Activated CD8-positive, alpha-beta T cell treated with anti-CD3 and anti-CD28 coated beads, Interleukin-2, amount 10 ng/mL, durations not matched to agents 7 days and 5 days (primary cell): ENCODE measurements at places on chromosomes 7 and 10.

- H3K4me3 ChIP-seq, result peak overlapping the region; percentile 80
- H3K27ac ChIP-seq, result peak overlapping the region; percentile 91
- H3K27me3 ChIP-seq, result peaks cover 6% of the 10 kb centered on the region
- H3K4me1 ChIP-seq, result peaks cover 30% of the 10 kb centered on the region
- DNase-seq, result no peak
Observed at GRCh38 chr7:32893207-32893524, 1.6 kb upstream of the KBTBD2 start.

GRCh38 chr10:12051241-12051640 lies 8.6 kb upstream of the UPF2 start:
- H3K4me1 ChIP-seq, result peaks cover 7% of the 10 kb centered on the region
- no peaks in the 10 kb centered on the region for H3K36me3 ChIP-seq
- H3K4me3 ChIP-seq, result no peak overlapping the region
- no peak for DNase-seq
- no peak overlapping the region for H3K27ac ChIP-seq

- no peak overlapping the region for H3K27ac ChIP-seq
- H3K4me3 ChIP-seq, result no peak overlapping the region
- H3K27me3 ChIP-seq, result no peaks in the 10 kb centered on the region
- peaks cover 53% of the 10 kb centered on the region for H3K36me3 ChIP-seq
- DNase-seq, result no peak
Observed at GRCh38 chr10:31467791-31468535, 148.9 kb downstream of the ZEB1 start.

DNA sequence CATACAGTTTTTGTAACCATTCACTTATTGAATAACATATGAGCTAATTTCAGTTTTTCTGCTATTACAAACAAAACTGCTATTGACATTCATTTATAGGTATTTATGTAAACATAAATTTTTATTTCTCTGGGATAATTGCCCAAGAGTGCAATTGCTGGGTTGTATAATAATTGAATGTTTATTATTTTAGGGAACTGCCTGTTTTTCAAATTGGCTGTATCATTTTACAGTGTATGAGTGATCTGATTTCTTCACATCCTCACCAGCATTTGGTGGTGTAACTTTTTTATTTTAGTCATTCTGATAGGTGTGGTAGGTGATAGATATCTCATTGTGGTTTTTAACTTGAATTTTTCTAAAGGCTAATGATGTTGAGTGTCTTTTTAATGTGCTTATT lies 26.4 kb downstream of the KIF11 start:
- no peak for DNase-seq
- H3K27me3 ChIP-seq, result no peaks in the 10 kb centered on the region
- H3K4me1 ChIP-seq, result peaks cover 4% of the 10 kb centered on the region
- H3K4me3 ChIP-seq, result no peak overlapping the region
- H3K36me3 ChIP-seq, result peaks cover 71% of the 10 kb centered on the region
- H3K27ac ChIP-seq, result no peak overlapping the region

- peaks cover 36% of the 10 kb centered on the region for H3K36me3 ChIP-seq
- H3K27ac ChIP-seq, result peak overlapping the region; percentile 55
- peaks cover 23% of the 10 kb centered on the region for H3K4me1 ChIP-seq
- no peaks in the 10 kb centered on the region for H3K27me3 ChIP-seq
- no peak for DNase-seq
Observed at GRCh38 chr7:155676052-155676451, 31.6 kb downstream of the RBM33 start.

DNA sequence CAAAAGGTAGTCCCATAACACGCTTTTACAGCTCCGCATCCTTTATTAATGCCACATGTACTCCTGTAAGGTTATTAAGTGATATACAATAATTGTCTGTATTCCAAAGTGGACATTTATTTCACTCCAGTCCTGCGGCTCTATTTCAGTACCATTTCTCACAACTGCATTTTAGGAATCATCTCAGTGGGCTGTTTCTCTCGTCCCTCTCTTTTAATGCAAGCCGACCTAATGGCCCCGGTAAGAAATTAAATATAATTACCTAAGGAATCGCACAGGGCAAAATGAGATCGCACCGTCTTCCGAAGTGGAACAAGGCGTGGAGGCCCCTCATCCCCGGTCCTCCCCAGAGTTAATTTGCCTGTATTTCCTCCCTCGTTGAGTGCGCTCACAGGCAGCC lies 216.5 kb downstream of the RAB11FIP2 start:
- H3K4me1 ChIP-seq, result peaks cover 27% of the 10 kb centered on the region
- peak overlapping the region; percentile 60 for H3K4me3 ChIP-seq

DNA sequence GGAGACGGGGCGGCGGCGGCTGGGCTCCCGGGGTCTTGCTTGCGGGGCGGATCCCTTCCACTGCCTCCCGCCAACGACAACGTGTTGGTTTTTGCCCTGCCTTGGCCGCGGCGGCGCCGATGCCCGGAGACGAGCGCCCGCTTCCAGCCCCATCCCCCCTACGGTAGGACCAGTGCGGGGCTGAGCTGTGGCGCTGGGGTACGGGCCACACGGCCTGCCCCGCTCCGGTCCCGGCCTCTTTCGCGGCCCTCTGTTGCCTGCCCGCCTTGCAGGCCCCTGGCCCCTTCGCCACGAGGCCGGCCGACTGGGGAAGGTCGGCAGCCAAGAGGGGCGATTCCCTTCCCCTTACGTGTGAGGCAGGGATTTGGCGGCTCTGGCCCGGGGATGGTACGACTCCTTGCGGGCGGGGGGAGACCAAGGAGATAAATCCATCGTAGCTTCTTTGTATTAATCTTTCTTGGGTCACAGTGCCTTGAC lies 488 bp downstream of the EIF4H start:
- peaks cover 38% of the 10 kb centered on the region for H3K4me1 ChIP-seq
- no peaks in the 10 kb centered on the region for H3K27me3 ChIP-seq
- H3K4me3 ChIP-seq, result peak overlapping the region; percentile 87
- peak; percentile 52 for DNase-seq
- peak overlapping the region; percentile 88 for H3K27ac ChIP-seq
- H3K36me3 ChIP-seq, result peaks cover 29% of the 10 kb centered on the region

DNA sequence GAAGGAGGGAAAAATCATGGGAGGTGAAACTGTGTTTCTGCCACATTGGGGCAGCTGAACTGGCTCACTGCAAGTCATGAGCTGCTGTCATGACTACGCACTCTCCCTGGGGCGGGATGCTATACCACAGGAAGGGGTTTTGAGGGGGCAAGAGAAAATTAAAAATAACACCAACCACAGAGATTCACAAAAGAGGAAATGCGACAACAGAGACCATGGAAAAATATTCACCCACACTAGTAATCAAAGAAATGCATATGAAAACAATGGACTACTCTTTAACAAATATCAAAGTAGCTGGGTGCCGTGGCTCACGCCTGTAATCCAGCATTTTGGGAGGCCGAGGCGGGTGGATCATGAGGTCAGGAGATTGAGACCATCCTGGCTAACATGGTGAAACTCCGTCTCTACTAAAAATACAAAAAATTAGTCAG lies 65.2 kb upstream of the TM9SF3 start:
- H3K27me3 ChIP-seq, result no peaks in the 10 kb centered on the region

GRCh38 chr7:148020679-148021078 lies 569.9 kb upstream of the C7orf33 start:
- DNase-seq, result no peak
- no peak overlapping the region for H3K4me3 ChIP-seq
- no peak overlapping the region for H3K27ac ChIP-seq
- H3K27me3 ChIP-seq, result no peaks in the 10 kb centered on the region
- H3K4me1 ChIP-seq, result no peaks in the 10 kb centered on the region
- H3K36me3 ChIP-seq, result no peaks in the 10 kb centered on the region

DNA sequence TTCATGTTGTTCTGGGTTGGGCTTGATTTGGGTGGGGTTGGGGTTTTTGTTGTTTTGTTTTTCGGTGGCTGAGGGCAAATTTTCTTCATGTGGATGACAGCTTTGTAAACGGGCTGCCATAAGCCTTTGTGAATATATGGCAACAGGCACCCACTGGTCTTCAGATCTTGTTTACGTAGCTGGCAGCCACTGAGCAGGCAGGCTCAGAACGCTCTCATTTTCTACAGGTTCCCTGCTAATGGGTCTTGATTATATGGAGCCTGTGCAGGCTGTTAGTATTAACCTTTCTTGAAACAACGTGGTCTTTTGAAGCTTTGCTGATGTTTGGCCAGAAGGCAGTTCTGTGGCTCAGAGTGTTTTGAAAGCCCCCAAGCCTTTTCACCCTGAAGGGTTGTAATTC lies 199.7 kb downstream of the TNS3 start:
- no peak overlapping the region for H3K4me3 ChIP-seq
- H3K27me3 ChIP-seq, result no peaks in the 10 kb centered on the region
- no peak for DNase-seq
- H3K27ac ChIP-seq, result no peak overlapping the region
- H3K36me3 ChIP-seq, result no peaks in the 10 kb centered on the region

- no peaks in the 10 kb centered on the region for H3K36me3 ChIP-seq
- no peak overlapping the region for H3K27ac ChIP-seq
- no peaks in the 10 kb centered on the region for H3K27me3 ChIP-seq
- no peak for DNase-seq
Observed at GRCh38 chr7:121303422-121304101, 25.2 kb upstream of the WNT16 start.

DNA sequence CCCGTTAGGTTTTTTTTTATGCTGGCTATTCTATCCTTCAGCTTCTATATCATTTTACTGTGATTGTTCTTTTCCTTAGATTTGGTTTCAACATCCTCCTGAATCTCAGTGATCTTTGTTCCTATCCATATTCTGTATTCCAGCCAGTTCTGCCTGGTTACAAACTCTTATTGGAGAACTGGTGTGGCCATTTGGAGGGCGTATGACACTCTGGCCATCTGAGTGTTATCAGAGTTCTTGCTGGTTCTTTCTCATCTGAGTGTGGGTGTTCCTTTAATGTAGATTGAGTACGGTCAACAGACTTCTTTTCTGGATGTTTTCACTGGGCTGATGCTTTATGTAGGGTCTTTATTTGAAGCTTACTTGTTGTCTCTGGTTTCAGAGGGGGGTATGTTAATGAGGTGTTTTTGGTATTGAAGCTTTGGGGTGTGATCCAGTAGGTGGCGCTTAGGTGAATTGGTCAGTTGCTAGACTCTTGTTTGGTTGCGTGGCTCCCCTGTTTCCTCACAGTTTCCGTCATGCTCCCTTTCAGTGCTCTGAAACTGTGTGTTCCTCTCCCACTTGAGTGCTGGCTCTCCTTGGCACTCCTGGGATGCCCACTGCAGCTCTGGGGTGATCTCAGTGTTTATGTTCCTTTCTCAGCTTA lies 80.7 kb downstream of the FANK1 start:
- H3K36me3 ChIP-seq, result no peaks in the 10 kb centered on the region
- H3K4me3 ChIP-seq, result no peak overlapping the region
- no peak for DNase-seq
- H3K27me3 ChIP-seq, result no peaks in the 10 kb centered on the region
- no peak overlapping the region for H3K27ac ChIP-seq
- no peaks in the 10 kb centered on the region for H3K4me1 ChIP-seq

- no peak for DNase-seq
- no peak overlapping the region for H3K4me3 ChIP-seq
- peaks cover 11% of the 10 kb centered on the region for H3K36me3 ChIP-seq
- no peak overlapping the region for H3K27ac ChIP-seq
Observed at GRCh38 chr7:101848208-101848951, 31.0 kb downstream of the CUX1 start.
